Femur (tissue), 1 donor: ENCODE measurements at places on chromosomes 11 and 22.

- no peak for DNase-seq
Observed at GRCh38 chr11:41578421-41579051, 119.1 kb upstream of the LRRC4C start.

- DNase-seq = no peak
Observed at GRCh38 chr11:2142300-2142759, 3.1 kb upstream of the IGF2 start.

GRCh38 chr11:67178878-67179277 lies 59.8 kb downstream of the KDM2A start:
- no peak for DNase-seq

DNA sequence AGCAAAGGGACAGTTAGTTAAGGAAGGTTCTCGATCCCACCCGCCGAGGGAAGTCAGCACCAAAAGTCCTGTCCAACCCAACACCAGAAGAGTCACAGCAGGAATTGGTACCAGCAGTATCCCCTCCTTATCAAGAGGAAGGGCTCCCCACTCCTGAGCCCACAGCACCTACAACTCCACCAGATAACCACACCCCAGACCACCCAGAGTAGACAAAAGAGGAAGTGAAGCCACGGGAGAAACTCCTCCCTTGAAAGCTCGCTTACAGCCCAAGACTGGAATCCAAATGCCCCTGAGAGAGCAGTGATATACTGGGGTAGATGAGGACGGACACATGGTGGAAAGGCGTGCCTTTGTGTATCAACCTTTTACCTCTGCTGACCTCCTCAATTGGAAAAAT lies 7.3 kb upstream of the CD5 start:
- DNase-seq = no peak

DNA sequence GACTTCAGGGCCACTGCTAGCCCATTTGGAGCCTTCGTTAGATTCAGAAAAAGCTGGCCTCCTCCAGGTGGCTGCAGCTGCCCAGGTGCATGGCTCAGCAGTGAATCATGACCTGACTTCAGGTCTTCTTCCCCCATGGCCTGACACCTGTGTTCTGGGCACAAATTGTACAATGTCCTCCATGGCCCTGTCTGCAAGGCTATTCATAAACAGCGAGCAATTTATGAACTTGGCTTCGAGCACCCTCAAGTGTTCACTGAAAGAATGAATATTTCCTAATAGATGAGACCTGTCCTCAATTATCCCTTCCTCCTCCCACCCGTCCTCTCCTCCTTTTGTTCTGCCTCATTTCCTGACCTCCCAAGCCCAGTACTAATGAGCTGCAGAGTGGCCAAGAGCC lies 12.2 kb upstream of the VPS37C start:
- no peak for DNase-seq

DNA sequence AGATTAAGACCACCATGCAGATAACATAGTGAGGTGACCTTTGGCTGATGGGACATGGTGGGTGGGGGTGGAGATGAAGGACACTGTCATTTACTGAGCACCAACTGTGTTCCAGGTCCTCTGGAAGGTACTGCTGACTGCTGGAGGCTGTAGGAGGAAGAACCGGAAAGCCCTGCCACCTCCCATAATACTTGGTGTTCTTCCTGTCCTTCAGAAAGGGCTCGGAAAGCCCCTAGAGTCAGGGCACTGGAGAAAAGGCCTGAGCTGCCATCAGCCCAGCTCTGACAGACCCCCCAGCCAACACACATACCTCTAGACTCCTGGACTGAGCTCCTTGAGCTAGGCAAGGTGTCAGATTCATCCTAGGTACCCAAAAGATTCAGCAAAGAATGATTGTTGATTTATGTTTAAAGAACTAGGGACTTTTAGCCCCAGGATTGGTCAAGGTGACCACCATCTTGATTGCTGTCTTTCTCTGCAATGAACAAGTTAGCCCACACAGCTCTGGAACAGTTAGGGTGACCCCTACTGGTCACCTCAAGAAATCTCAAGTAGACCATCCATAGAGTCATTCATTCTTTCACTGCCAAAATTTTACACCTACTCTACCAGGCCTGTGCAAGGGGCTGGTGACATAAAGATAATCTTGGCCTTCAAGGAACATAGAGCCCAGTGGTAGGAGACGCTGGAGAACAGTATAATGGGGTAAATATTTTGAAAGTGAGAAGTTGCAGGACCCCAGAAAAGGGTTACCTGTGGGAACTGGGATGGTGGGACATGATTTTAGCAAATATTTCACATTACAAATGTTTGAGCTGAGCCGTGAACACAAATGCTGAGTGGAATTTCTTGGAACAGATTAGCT lies 39.4 kb downstream of the IRAG1 start:
- peak; percentile 30 for DNase-seq

- peak; percentile 54 for DNase-seq
Observed at GRCh38 chr22:33519071-33519973, 401.0 kb downstream of the LARGE1 start.

DNA sequence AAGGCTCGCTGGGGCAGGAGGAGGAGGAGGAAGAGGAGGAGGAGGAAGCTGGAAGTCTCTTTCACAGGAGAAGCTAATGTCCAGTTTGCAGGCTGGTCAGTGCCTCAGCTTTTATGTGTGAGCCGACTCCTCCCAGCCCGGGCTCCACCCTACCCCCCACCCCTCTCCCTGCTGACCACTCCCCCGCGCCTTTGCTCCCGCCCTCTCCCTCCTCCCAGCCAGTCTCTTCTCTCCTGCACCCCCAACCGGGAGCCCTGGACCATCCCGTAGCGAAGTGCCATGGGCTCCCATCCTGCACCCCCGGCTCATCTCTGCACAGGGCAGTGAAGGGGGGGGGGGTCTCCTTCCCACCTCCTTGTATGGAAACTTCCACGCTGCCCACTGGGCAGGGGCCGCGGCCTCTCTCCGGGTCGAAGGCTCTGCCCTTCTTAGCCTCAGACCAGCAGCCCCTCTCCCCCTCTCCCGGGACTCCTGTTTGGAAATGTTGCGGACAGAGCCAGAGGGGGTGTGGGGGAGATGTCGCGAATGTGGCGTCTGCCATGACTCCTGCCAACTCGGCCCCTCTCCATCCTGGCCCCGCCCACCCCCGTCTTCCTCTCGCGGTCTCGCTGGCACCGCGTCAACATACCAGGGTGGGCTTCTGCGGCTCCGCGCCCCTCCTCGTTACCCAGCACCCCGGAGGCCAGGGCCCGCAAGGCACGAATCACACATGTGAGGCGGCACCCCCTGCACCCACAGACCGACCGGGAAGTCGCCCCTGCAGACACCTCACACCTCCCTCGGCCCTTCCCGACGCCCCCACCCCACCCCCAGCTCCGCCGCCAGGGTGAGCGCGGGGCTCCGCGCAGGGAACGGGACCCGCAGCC lies 1.8 kb downstream of the IGF2 start:
- peak; percentile 92 for DNase-seq

DNA sequence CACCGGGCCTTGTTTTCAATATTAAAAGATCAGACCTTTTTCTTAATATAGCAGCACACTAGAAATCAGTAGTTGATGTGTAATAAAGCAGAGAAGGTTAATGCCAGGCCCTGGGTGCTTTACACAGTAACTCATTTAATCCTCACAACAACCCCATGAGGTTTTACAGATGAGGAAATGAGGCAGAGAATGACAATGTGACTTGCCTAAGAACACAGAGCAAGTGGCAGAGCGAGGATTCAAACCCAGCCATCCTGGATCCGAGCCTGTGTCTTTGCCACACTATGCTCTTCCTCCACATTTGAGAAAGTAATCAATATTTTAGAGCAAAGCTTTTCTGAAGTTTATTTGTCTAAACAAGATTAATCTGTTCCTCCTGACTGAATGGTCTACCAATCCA lies 7.2 kb downstream of the JAML start:
- no peak for DNase-seq

DNA sequence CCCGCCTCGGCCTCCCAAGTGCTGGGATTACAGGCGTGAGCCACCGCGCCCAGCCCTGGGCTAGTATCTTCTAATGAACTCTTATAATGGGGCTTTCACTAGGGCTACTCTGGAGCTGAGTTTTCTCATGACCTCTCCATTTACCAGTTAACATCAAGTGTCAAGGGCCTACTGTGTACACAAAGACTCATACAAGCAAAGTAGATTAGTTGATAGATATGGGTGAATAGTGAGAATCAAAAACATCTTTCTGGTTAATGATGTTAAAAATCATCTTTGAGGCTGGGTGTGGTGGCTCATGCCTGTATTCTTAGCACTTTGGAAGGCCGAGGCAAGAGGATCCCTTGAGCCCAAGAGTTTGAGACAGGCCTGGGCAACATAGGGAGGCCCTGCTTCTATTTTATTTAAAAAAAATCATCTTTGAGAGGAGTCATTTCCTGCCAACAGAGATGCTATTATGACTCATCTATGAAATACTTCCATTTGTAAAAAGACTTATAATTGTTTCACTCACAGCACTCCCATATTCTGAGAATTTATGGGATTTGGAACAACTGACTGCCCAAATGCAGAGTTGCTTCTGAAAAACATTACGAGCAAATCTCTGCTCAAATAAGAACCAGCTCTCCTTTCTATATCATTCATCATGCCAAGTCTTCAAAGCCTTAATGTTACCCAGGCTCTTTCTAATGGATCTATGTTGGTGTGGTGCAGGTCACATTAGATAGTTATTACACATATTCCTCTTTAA lies 57.0 kb downstream of the GDPD4 start:
- peak; percentile 24 for DNase-seq

GRCh38 chr22:43288807-43289420 lies 54.3 kb downstream of the SCUBE1 start:
- no peak for DNase-seq

DNA sequence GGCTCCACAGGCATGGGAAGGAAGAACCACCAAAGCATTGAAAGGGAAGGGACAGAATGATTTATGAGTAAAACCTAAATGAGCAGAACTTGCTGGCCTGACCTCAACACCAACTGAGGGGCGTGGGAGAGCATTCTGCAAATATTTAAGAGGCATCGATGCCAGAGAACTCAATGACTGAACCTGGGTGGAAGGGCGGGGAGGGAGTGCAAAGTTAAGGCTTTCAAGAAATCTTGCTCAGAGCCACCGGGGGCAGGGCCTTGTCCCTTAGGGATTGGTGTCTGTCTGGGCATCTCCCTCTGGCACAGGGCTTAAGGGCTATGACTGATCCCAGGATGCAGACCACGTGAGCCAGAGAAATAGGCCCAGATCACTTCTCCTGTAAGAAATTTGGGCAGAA lies 137.1 kb downstream of the ADAMTS15 start:
- DNase-seq = no peak

- no peak for DNase-seq
Observed at GRCh38 chr22:38479096-38479837, 11.4 kb downstream of the KDELR3 start.
